Activated CD4-positive, alpha-beta T cell treated with anti-CD3 and anti-CD28 coated beads, Interleukin-2, amount 50 U/mL, for 1 hour (primary cell): ENCODE measurements at places on chromosomes 12 and 14.

- DNase-seq: no peak
Measured at GRCh38 chr12:3458041-3458440, 33.0 kb upstream of the PRMT8 start.

- DNase-seq: no peak
Measured at GRCh38 chr14:105937253-105938054, 411.1 kb downstream of the TMEM121 start.

DNA sequence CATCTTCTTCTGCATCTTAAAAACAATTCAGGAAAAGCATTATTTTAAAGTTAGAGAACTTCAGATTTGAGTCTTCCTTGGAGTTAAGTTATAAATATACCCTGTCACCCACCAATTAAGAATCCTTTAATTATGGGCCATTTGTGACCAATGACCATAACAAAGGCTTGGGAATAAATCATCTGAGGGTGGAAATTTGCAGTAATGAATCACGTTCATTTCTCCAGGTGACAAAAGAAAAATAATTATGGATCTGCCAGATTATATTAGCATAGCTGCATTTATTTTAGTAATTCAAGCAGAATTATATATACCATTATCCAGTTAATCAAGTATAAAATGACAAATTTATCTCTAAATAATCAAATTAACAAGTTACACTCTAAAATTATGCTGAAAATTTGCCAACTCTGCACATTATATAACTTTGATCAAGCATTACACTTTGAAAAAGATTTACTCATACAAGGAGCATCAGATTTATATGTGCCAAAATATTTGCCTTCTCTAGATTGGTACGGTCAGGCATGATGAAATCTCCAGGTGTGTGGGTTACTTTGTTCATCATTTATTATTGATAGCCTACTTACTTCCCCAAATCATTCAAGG, at the start of gene OR4K14:
Gene OR4K14, minus strand, starts transcription at position 51 of the 609 bp plus-strand sequence. CDS start 4,114 bp downstream, outside the sequence.
- no peak for DNase-seq

DNA sequence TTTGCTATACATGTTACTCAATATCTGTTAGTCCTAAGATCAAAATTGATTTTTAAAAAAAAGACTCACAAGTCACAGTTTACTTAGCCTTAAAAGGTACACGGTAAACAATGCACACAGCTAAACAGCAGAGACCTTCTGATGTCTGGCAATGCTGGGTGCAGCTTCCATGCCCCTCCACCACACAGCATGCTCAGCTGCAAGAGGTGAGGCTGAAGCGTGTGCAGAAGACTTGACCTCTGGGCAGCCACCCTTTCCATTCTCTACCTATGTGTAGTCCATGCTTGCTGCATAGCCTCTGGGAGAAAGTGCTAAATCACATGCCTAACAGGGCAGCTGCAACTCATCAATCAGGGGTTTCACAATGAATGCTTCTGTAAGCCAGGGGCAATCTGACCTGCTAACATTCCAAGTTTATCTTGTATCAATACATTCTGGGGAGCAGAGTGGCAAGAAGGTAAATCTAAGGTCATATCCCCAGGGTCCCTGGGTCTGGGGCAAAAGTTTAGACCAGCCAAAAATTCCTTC, 44.5 kb upstream of the AMN1 start:
- DNase-seq: no peak

- no peak for DNase-seq
Measured at GRCh38 chr14:104802394-104803184, 1.7 kb downstream of the ZBTB42 start.

- DNase-seq: no peak
Measured at GRCh38 chr12:115002434-115002833, 318.5 kb upstream of the TBX3 start.

- no peak for DNase-seq
Measured at GRCh38 chr12:54338698-54339296, 13.9 kb downstream of the COPZ1 start.

- DNase-seq: no peak
Measured at GRCh38 chr12:2886768-2887450, 3.8 kb upstream of the TULP3 start.

DNA sequence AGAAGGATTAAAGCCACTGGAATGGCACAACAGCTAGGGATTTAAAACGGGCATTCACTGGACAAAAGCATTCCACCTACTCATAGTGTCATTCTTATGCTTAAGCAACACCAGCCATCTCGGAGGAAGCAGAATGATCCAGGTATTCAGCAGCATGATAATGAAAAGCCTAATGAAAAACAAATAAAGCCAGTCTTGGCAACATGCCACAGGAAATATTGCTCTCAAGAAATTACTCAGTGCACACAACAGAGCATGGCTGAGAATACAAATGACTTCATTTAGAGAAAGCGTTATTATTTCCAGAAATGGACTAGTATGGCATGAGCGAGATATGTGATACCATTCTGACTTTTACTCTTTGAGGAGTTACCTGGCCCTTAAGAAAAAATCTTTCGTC, 442.2 kb downstream of the APAF1 start:
- no peak for DNase-seq

- DNase-seq: no peak
Measured at GRCh38 chr12:26100666-26101349, 24.0 kb downstream of the BHLHE41 start.

DNA sequence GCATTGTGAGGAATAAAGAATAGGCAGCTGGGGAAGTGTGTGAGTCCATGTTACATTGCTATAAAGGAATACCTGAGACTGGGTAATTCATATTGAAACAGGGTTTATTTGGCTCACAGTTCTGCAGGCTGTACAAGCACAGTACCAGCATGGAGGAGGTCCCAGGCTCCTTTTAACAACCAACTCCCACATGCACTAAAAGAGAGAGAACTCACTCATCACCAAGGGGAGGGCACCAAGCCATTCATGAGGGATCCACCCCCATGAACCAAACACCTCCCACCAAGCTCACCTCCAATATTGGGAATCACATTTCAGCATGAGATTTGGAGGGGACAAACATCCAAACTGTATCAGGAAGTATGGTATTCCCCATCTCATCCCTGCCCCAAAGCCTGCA, 11.9 kb upstream of the DHRS4 start:
- DNase-seq: no peak

GRCh38 chr12:43653917-43654316, 101.9 kb upstream of the ADAMTS20 start:
- no peak for DNase-seq

- no peak for DNase-seq
Measured at GRCh38 chr12:68825569-68826217, 17.7 kb downstream of the MDM2 start.
